Substantia nigra (tissue), 51 donors: ENCODE measurements at places on chromosomes 2 and 18.
A peak's percentile ranks its signal among the peaks of the same experiment; 100 is the strongest.

DNA sequence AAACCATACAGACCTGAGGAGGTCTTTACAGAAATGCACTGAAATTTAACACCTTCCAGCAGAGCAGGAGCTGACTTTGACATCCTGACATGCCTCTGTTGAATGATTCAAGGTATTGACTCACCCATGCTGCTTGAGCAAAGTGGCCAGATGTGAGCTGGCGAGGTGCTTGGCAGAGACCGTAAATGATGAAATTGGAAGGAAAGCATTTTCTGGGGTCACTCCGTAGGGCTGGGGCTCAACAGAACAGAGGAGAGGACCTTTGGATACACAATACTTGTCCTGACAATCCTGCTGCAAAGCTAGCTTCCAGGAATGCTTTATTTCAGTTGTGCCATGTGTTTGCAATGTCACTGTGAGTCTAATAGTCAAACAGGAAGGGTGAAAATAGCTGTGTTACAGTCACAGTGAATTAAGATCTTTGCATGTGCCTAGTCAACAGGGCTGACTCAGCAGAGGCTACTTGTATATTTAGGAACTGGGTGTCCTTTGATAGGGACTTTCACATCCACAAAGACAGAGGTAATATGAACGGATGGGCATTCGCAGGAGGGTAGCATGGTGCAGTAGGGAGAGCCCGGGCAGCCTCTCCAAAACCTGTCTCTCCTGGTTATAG, 31.6 kb upstream of the NCK2 start:
- DNase-seq: no peak

GRCh38 chr2:178943745-178944144, 106.2 kb downstream of the CCDC141 start:
- DNase-seq: no peak

GRCh38 chr18:51345848-51346391, 148.4 kb upstream of the MEX3C start:
- no peak for DNase-seq

DNA sequence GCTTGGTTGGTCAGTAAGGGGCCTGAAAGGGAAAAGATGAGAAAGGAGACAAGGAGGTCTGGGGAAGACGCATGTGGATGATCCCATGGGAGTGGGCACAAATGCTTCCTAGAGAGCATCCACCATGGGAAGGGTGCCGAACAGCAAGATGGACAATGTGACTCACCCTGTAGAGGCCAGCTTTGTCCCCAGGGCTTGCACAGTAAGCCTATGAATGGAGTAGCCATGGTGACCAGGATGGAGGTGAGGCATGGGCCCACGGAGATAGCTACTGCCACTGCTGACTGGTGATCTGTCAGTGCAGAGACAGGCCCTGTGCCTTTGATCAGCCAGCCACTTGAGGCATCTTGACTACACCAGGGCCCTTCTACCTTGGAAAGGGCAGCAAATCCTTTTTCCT, 172.6 kb downstream of the HAUS1 start:
- DNase-seq: no peak

DNA sequence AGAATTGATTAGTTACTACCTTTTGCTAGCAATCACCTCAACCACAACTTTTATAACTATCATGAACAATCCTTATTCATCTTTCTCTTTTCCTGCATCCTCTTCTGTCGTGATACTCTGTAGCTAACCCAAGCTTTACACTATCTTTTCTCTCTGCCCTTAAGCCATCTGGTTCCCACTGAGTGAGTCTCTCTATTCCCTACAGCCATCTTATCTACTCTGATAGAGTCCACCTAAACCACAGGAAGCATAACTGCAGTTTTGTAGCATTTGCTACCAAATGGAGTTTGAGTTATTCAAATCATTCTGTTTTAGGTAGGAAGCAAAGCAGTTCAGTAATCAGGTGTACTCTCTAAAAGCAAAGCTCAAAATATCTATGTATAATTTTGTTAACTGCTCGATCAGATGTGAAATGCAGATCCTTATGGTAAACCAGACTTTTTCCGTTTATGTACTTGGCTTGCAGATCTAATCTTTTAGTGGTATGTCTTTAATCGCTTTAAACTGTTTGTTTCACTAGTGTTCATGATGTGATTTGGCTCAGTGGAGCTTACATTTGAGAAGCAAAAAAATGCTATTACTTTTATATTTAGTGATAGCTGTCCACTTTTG, 91.0 kb downstream of the CSRNP3 start:
- DNase-seq: no peak

GRCh38 chr2:21229302-21229701, 105.5 kb downstream of the TDRD15 start:
- no peak for DNase-seq

GRCh38 chr2:118198268-118198667, 110.0 kb downstream of the INSIG2 start:
- DNase-seq: no peak

GRCh38 chr2:65878011-65878340, 445.6 kb upstream of the SPRED2 start:
- no peak for DNase-seq

DNA sequence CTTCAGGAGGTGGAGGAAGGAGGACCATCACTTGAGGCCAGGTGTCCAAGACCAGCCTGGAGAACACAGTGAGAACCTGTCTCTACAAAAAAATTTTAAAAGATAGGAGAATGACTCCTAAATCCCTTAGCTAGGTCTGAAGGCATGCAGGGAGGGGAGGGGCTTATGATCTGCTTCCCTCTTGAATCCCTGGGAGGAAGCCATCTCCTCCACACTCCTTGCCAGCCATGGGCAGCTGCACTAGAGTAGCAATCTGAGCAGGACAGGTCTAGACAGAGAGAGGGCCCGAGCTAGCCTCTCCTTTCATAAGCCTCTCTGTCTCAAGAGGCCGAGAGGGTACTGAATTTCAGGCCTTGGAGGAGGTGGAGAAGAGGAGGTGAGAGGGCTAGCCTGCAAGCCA, 42.5 kb downstream of the DAPL1 start:
- no peak for DNase-seq

DNA sequence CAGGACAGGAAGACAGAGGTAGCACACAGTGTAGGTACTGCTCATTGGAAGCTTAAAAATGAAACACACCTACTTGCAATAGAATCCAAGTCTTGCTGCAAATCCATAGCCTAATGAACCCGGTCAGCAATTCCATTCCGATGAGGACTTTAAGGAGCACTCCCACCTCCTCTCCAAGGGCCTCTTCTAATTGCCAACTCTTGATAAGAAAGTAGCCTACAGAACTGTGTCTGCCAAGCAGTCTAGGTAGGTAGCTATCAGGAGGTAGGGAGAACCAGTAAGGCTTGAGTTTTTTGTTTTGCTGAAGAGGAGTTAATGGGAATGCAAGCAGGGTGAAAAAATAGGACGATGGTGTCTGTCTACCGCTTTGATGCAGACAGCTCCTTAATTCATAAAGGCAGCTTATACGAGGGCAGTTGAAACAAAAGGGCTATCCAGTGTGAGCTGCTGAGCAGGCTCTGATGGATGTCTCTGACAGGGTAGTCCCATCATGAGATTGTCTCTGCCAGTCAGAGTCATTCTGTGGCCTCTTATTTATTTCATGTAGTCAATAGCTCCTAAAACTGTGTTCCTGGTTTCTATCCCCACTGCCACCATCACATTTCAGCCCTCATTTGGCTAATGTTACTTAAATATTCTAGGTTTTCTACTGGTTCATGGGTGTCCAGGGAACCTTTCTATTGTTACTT, 155.6 kb upstream of the DNMT3A start:
- no peak for DNase-seq

GRCh38 chr2:24632172-24632571, 141.1 kb downstream of the NCOA1 start:
- no peak for DNase-seq

DNA sequence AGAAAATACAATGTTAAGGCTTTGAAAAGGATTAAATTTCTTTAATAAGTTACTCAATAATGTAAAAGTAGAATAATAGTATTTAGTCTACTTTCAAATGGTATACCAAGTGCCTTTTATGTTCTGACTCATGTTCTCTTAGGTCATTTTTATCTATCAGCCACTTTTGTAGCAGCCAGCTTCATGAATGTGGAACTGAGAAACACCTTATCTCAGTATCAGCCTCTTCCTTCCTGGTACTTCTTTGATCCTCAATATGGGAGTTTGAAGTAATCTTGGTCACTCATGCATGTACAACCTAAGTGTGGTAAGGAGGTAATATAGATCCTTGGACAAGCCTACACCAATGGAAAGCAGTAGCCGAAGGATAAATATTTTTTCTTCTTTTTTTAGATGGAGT, 180.4 kb upstream of the NRXN1 start:
- DNase-seq: no peak

- DNase-seq: no peak
Measured at GRCh38 chr2:101844055-101844635, 146.6 kb downstream of the MAP4K4 start.

- no peak for DNase-seq
Measured at GRCh38 chr2:229849073-229849472, 72.7 kb downstream of the TRIP12 start.

- no peak for DNase-seq
Measured at GRCh38 chr2:239721991-239722759, 303.0 kb downstream of the NDUFA10 start.

- DNase-seq: no peak
Measured at GRCh38 chr18:23340661-23341060, 112.4 kb upstream of the RIOK3 start.

GRCh38 chr2:193521523-193521922, 1326.8 kb upstream of the TMEFF2 start:
- no peak for DNase-seq

GRCh38 chr2:42101206-42102023, 53.6 kb downstream of the PKDCC start:
- peak; percentile 48 for DNase-seq

DNA sequence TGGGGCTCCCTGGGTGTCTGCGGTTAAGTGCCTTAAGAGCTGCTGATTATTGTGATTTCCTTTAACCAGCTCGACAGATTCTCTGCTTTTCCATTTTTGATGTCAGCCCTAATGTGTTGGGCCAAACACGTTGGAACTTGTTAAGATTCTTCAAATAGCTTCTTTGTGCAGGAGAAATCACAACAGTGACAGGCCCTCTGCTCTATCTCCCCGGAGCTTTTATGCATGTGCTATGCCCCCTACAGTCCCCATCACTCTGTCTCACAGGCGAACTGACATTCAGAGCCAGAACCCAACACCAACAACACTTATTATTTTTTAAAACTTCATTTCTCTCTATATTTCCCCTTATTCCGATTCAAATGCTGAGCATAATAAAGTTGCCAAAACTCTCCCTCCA, 371.7 kb upstream of the CELF4 start:
- DNase-seq: no peak

DNA sequence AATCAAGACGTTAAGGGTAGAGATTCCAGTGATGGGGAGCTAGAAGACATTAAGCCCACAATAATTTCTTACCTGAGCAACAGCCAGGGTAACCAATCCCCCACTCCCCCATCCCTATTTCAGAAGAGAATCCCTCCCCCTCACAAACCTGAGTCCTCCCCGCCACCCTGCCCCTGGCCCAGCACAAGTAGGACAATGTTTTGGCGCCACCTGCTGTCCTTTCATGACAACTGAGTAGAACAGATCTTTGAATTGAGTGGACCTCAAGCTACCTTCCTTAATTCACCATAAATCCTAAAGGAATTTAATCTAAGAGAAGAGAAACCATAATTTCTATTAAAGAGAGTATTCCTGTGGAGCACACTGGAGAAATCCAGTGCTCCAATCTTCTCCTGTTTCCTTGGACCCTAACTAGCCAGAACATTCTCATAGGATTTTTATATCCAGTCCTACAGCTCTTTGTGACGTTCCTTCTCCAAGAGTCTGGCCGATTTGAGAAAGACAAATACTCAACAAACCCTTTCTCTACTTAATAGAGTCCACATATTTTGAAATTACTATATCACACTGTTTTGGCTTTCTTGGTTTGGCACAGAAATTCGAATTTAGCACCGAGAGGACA, 41.1 kb downstream of the NHEJ1 start:
- DNase-seq: peak; percentile 2

GRCh38 chr2:72084584-72084976, 63.1 kb downstream of the CYP26B1 start:
- DNase-seq: no peak

GRCh38 chr2:167733747-167734146, 513.6 kb downstream of the STK39 start:
- no peak for DNase-seq

- peak; percentile 80 for DNase-seq
Measured at GRCh38 chr2:161238560-161239325, 69.5 kb upstream of the PSMD14 start.

DNA sequence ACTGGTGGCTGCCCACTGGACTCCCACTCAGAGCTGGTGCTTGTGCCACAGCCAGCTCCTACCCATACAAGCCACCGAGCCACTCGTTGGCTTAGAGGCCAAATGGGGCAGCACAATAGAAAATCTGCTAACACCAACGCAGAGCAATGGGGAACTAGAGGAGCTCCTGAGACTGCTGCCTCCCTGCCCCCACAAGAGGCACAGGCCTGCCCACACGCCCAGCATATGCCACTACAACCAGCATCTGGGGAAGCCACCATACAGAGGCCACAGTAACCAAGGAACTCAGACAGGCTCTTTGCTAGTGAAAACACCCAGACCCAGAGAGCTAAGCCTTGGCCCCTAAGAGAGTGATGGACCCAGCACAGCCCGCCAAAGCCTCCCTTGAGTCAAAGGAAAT, 231.2 kb upstream of the RAB6C start:
- peak; percentile 64 for DNase-seq

GRCh38 chr2:61789807-61790602, 63.9 kb downstream of the FAM161A start:
- DNase-seq: no peak

- DNase-seq: no peak
Measured at GRCh38 chr2:134295441-134295840, 41.6 kb downstream of the MGAT5 start.

- no peak for DNase-seq
Measured at GRCh38 chr2:37627710-37628109, 43.7 kb downstream of the CDC42EP3 start.

GRCh38 chr2:45862843-45863242, 211.4 kb downstream of the PRKCE start:
- DNase-seq: no peak

DNA sequence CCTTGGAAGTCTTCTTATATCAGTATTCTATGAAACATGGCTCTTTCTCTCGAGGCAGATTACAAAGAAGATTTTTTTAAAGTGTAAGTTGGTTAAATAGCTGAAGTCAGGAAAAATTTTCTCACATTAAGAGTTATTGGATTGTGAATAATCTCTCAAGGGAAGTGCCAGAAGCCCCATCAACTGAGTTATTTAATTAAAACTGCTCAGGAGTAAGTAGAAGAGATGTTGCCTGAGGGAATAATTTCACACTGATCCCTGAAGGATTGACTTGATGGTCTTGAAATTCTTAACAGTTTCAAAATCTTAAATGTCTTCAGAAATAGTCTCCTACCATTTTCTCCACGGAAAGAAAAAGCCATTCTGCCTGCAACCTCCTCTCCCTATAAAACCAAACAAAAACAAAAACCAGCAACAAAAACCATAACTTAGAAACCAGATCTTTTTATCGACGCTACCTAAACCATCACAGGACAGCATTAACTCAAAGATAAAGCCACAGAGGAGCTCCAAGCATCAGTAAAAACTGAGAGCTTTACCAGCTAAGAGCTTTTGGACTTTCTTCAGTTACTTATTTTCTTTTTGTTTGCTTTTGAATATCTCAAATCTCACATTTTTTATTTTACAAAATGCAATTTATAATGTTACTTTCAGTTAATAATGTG, 12.9 kb downstream of the CD226 start:
- no peak for DNase-seq

GRCh38 chr2:236242057-236242495, 22.1 kb downstream of the ASB18 start:
- no peak for DNase-seq

GRCh38 chr2:15759385-15759784, 167.7 kb downstream of the DDX1 start:
- DNase-seq: no peak

GRCh38 chr2:38712413-38712812, 38.7 kb downstream of the SRSF7 start:
- DNase-seq: no peak
